Adipocyte (in vitro differentiated cells): ENCODE measurements at places on chromosomes 3 and 15.

- DNase-seq, result peak; percentile 82
These were observed 238.0 kb downstream of the SHOX2 start for GRCh38 chr3:157868196-157868595.

DNA sequence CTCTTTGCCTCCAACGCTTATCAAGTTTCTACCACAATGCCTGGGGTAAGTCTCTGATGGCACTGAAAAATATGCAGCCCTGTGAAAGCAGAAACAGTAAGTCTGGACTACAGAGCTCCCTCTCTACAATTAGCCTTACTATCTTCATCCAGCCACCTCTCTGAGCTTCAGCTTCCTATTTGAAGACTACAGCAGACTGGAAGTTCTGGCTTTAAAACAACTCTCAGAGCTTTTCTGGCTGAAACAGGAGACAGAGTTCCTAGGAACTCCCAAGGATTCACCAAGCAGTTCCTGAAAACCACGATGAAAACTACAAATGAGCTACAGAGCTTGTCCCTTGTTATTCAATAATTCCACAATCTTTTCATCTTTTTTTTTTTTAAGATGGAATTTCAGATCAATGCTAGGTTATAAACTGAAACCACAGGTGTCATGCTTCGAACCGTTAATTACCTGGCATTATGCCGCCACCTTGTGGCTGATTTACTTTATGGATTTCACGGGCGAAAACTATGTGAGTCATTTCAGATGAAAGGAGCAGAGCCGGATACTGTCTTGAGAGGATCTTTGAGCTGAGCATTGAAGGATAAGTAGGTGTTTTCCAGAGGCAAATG lies 3.9 kb downstream of the CRYGS start:
- peak; percentile 89 for DNase-seq

GRCh38 chr3:85808755-85809154 lies 850.0 kb downstream of the CADM2 start:
- DNase-seq, result no peak

- no peak for DNase-seq
These were observed 92.8 kb downstream of the PCSK6 start for GRCh38 chr15:101396484-101397261.

GRCh38 chr15:74155766-74156417 lies 17.6 kb upstream of the ISLR start:
- no peak for DNase-seq

GRCh38 chr3:105798381-105798934 lies 70.4 kb downstream of the CBLB start:
- no peak for DNase-seq

GRCh38 chr3:95468331-95468730 lies 1346.1 kb upstream of the EPHA6 start:
- no peak for DNase-seq

- peak; percentile 27 for DNase-seq
These were observed 146.1 kb downstream of the UACA start for GRCh38 chr15:70617076-70617910.

DNA sequence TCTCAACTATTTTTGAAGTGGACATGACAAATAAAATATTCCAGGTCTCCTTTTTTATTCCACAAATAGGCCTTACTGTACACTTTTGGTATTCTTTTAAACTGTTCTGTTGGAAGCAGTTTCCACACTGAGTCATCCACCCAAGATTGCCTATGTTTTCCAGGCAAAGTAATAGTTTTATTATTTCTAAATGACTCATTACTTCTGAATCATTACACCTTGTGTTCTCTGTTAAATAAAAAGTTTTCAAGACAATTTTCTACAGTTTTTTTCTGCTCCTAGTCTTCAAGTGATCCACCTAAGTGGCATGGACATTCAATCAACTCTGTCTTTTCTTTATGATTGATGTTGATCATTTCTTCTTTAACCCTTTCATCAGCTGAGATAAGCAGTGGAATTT lies 26.5 kb downstream of the PPP2R3A start:
- peak; percentile 68 for DNase-seq

GRCh38 chr3:75192146-75192616 lies 471.9 kb upstream of the FRG2C start:
- DNase-seq, result peak; percentile 70

DNA sequence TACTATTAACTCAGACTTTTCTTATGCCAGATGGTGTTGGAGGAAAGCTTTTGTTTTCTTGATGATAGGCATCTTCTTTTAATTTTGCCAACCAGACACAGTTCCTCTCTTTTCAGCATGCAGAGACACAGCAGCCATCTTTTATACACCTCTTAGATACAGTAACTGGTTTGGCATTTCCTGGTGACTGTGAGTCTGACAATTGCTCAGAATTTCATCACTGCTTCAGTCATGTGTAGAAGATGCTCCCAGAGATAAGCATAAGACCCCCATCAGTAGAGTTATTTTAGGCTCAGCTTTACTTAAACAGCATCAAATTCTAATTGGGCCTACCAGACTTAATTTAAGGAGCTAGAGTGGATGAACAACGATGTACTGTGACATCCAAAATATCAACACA lies 779.0 kb downstream of the SQOR start:
- DNase-seq, result no peak

DNA sequence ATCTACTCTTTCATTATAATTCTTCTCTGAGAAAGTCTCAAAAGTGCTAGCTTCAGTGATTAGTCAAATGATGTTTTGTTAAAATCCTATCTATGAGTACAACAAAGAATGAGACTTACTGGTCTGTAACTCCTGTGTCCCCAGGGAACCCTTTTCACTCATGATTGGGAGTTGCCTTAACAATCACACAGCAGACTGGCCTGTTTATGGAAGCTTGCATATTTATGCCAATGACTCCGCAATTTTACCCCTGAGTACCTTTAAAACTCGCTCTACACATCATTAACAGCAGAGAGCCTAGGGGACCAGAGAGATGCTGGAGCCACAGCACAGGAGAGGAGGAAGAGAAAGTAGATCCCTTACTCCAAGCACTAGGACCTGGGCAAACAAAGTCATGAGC lies 628.1 kb downstream of the IGSF11 start:
- no peak for DNase-seq

DNA sequence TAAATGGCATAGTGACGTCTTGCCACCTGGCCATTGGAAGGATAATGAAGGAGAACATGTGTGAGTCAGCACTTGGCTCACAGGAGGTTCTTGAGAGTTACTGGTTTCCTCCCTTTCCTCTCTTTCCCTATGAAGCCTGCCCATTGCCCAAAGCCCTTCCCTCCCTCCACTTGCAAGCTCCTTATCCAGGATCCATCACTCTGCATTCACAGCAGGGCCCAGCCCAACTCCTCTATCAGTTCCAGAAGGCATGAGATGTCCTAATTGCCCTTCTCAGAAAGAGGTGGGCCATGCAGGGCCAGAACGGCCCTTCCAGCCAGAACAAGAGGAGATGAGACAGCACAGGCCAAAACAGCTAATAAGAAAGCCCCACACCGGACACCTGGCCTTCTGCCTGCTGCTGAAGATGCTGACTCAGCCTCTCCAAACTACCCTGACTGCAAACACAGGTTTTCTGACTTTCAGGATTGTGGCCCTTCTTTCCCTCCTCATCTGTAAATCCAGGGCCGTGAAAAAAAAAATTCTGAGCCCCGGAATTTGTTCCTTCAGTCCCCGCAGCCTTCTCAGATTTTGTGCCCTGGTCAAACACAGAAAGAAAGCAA lies 29.7 kb downstream of the HAPLN3 start:
- no peak for DNase-seq

GRCh38 chr3:37910671-37911400 lies 49.2 kb downstream of the CTDSPL start:
- no peak for DNase-seq

GRCh38 chr3:52022323-52023100 lies 26.8 kb upstream of the RPL29 start:
- no peak for DNase-seq

GRCh38 chr3:149706905-149707304 lies 45.4 kb downstream of the COMMD2 start:
- DNase-seq, result peak; percentile 13
